ENCODE measurements at places on chromosomes 6 and 20.

GRCh38 chr6:46933751-46934150 lies 12.0 kb upstream of the ADGRF5 start:
- no peak for DNase-seq

- no peak for DNase-seq
Measured at GRCh38 chr6:41728073-41728936, 7.1 kb downstream of the TFEB start.

GRCh38 chr6:158834675-158835385 lies 15.7 kb upstream of the EZR start:
- DNase-seq, result no peak

- DNase-seq, result no peak
Measured at GRCh38 chr6:10759884-10760329, 12.3 kb downstream of the TMEM14B start.

DNA sequence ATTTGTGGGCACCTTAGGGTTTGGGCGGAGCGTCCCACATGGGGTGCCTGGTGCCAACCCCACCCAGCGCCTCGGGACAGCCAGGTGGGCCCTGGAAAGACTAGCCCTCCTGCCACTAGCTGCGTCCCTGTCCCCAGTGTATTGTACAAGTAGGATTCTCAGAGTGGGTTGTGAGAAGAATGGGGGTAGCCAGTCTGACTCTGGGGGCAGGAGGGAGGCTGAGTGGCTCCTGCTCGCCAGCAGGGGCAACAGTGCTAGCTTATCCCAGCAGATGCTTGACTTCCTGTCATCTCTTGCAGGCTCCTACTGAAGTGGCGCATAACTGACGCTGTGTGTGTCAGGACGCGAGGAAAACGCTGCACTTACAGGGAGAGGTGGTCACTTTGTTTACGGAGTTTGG lies 9.3 kb downstream of the PSMA7 start:
- no peak for DNase-seq
